ENCODE measurements at places on chromosomes 11 and 22. TPM values are rescaled to one million over a fixed set of nuclear protein-coding genes. Genes with fewer than 3 reads are reported as not detected.

- H3K4me3 ChIP-seq, result no peak overlapping the region
- H3K27ac ChIP-seq, result peak overlapping the region; percentile 30
- peaks cover 13% of the 10 kb centered on the region for H3K27me3 ChIP-seq
- H3K36me3 ChIP-seq, result no peaks in the 10 kb centered on the region
Observed at GRCh38 chr11:69802590-69802989, 16.6 kb downstream of the FGF3 start.

DNA sequence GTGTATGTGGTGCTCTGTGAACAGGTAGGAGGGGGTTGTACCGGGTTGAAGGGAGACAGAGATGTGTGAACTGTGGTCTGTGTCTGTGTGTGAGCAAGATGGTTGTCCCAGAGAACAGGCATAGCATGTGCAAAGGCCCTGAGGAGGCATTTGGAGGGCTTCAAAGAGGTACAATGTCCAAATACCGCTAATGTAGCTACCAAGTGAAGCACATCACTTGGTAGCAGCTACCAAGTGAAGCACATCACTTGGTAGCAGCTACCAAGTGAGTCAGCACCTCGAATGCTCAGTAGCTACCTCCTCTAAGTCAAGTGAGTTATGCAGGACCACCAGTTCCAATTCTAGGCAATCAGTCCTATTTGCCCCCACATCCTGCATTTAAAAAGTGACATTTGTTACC is 72.4 kb downstream of the KIAA1671 start:
- no peaks in the 10 kb centered on the region for H3K36me3 ChIP-seq
- no peaks in the 10 kb centered on the region for H3K4me1 ChIP-seq
- peaks cover 44% of the 10 kb centered on the region for H3K27me3 ChIP-seq

- H3K4me1 ChIP-seq, result peaks cover 52% of the 10 kb centered on the region
- peak overlapping the region; percentile 96 for H3K27ac ChIP-seq
- H3K36me3 ChIP-seq, result no peaks in the 10 kb centered on the region
- peak overlapping the region; percentile 79 for H3K4me3 ChIP-seq
- no peak for DNase-seq
- H3K27me3 ChIP-seq, result no peaks in the 10 kb centered on the region
Observed at GRCh38 chr11:95699631-95700470, 89.7 kb downstream of the FAM76B start.

DNA sequence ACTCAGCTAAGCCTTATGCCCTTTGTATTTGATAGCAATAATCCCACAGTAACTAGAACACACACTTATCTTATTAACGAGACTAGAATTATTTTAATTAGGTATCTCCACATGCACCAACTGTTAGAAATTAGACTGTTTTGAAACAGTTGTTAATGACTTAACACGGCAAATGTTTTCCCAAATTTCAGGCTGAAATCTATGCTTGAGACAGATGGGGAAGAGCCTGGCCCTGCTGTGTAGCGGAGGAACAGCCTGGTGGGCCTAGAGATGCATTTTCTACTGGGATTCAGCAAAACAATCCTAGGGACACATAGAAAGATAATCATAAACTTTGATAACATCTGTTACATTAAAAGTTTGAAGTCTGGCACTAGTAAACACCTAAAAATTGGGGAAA is 273.4 kb downstream of the TTC28 start:
- H3K27me3 ChIP-seq, result no peaks in the 10 kb centered on the region
- no peak overlapping the region for H3K4me3 ChIP-seq
- no peak for DNase-seq
- no peak overlapping the region for H3K27ac ChIP-seq

- no peak overlapping the region for H3K27ac ChIP-seq
- no peaks in the 10 kb centered on the region for H3K27me3 ChIP-seq
- no peak overlapping the region for H3K4me3 ChIP-seq
- no peaks in the 10 kb centered on the region for H3K4me1 ChIP-seq
- H3K36me3 ChIP-seq, result no peaks in the 10 kb centered on the region
Observed at GRCh38 chr11:15927196-15927863, 429.0 kb downstream of the SOX6 start.

DNA sequence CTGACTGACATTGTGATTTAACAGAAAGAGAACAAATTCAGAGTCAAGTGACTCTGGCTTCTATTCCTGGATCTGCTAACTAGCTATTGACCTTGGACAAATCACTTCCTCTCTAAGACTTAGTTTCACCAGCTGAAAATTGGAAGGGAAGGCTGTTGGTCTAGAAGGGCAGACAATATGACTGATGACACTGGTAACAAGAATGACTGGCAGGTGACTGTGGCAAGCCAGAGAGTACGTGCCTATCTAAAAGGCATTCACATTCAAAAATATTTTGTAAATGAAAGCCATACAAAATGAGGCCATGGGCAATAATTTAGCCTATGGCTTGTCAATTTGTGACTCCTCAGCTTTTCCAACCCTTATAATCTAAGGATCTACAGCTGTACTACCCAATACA is 23.5 kb downstream of the SERGEF start:
- no peak overlapping the region for H3K4me3 ChIP-seq
- H3K36me3 ChIP-seq, result peaks cover 22% of the 10 kb centered on the region
- no peaks in the 10 kb centered on the region for H3K4me1 ChIP-seq
- no peak overlapping the region for H3K27ac ChIP-seq

GRCh38 chr11:132099692-132100091 is 729.3 kb downstream of the NTM start:
- no peaks in the 10 kb centered on the region for H3K27me3 ChIP-seq
- no peaks in the 10 kb centered on the region for H3K36me3 ChIP-seq
- no peak overlapping the region for H3K4me3 ChIP-seq
- DNase-seq, result no peak
- no peak overlapping the region for H3K27ac ChIP-seq
- H3K4me1 ChIP-seq, result no peaks in the 10 kb centered on the region

GRCh38 chr11:82854242-82854641 is 46.0 kb downstream of the PRCP start:
- H3K36me3 ChIP-seq, result peaks cover 9% of the 10 kb centered on the region
- H3K4me1 ChIP-seq, result peaks cover 17% of the 10 kb centered on the region
- no peaks in the 10 kb centered on the region for H3K27me3 ChIP-seq
- H3K4me3 ChIP-seq, result no peak overlapping the region

DNA sequence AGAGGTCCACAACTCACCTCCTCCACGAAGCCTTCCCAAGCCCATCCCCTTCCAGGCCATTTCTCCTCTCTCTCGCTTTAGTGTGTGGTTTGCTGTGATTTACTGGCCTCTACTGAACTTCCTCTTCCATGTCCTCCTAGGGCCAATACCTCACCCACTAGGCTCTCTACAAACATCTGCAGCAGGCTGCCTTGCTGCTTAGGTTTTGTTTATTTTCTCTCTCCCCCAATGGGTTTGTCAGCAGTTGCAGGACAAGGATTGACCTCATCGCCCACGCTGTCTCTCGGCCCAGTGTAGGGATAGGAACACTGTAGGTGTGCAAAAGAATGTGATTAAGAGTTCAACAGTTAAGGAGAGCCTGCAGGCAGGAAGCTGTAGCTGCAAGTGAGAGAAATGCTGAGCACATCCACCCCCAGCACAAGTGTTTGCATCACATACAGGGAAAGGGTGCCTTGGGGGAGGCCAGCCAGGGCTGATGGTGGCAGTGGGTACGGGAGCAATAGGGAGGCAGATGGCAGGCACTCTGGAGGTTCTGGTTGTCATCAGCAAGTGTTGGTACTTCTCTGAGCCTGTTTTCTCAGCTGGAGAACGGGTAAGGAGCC is 1.4 kb downstream of the PC start:
- no peak for DNase-seq
- H3K27ac ChIP-seq, result no peak overlapping the region
- no peaks in the 10 kb centered on the region for H3K27me3 ChIP-seq
- peak overlapping the region; percentile 72 for H3K4me3 ChIP-seq
- no peaks in the 10 kb centered on the region for H3K36me3 ChIP-seq

DNA sequence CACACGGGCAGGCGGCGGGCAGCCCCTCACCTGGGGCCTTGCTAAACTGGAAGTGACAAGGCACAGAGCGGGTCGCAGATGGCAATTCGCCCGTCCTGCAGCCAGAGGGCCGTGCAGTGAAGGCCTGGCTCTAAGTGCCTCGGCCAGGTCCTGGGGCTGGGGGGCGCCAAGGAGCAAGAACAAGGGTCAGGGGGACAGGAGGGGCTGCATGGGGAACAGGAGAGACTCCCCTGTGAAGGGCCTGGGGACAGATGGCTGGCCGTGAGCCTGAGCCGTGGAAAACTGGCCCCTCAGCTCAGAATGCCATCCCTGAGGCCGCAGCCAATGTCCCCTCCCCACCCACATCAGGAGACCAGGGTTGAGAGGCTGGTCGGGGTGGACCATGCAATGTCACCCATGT is 60.0 kb downstream of the RTL6 start:
- H3K27ac ChIP-seq, result no peak overlapping the region
- no peaks in the 10 kb centered on the region for H3K4me1 ChIP-seq
- DNase-seq, result no peak

- no peak for DNase-seq
- no peak overlapping the region for H3K4me3 ChIP-seq
- peaks cover 40% of the 10 kb centered on the region for H3K27me3 ChIP-seq
- H3K36me3 ChIP-seq, result no peaks in the 10 kb centered on the region
- H3K27ac ChIP-seq, result no peak overlapping the region
Observed at GRCh38 chr11:70466154-70466553, 67.8 kb downstream of the CTTN start.

DNA sequence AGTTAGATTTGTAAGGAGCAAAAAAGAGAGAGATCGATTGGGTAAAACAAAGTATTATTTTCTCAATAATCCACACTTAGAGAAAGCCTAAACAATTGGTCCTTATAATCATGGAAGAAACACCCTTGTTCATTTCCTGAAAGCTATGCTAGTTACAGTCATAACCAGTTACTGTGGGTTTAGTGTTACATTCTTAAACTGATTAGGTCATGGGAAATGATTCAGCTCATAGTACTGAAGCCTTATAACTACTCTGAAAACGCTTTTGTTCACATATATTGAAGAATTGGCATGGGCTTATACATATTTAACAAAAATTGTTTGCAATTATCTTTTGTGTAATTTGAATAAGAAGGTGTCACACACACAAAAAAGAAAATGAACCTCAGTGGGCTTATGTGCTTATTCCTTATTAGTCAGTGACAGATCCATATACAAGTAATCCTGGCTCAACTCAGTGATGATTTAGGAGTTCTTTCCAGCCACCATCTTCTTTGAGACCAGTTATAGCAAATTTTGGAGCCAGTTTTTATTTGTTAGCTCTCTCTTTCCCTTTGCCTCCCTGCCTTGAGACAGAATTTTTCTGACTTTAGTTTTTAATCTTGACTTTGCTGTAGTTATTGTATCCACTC is 198.5 kb upstream of the CTSC start:
- H3K27me3 ChIP-seq, result peaks cover 1% of the 10 kb centered on the region
- no peak for DNase-seq
- H3K27ac ChIP-seq, result no peak overlapping the region
- no peaks in the 10 kb centered on the region for H3K36me3 ChIP-seq
- no peak overlapping the region for H3K4me3 ChIP-seq

DNA sequence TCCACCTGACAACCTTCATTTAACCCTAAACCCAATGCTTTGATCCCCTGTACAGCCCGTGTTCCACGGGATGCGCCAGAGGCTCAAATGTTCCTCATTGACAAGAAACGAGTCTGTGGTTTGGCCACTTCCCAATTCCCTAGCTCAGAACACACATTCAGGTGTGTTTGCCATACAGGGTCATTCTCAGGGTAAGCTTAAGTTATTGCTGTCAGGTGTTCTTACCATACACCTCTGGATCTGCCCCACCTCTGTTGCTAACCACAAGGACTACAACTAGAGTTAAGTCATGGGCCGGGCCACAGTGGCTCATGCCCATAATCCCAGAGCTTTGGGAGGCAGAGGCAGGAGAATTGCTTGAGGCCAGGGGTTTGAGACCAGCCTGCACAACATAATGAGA is 45.6 kb upstream of the POLD3 start:
- no peaks in the 10 kb centered on the region for H3K36me3 ChIP-seq
- H3K27ac ChIP-seq, result no peak overlapping the region
- no peak overlapping the region for H3K4me3 ChIP-seq
- peaks cover 8% of the 10 kb centered on the region for H3K27me3 ChIP-seq

DNA sequence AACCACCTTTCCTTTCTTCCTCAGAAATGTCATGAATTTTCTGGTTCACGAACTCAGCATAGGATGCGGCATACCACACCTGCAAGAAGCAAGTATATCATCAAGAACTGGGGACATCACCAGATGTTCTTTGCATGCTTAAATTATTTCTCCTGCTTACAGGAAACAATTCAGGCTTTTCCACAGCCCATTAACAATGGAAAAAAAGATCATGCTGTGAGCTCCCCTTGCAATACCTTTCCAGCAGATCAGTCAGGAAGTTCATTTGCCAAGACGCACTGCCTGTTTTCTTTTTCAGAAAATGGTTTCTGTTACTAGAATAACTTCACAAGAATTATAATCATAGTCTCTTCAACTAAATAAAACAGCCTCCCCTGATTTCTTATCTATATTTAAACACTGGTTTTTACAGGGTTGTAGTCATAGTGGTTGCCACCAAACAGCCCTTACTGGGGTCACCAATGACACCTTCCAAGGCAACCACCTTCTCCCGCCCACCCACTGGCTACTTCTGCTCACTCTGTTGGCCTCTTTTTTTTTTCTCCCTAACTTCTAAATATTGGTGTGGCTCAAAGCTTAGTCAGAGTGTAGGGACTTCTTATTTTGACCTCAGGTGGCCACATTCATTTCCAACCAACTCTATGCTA is 42.3 kb upstream of the NFRKB start:
- no peak for DNase-seq
- no peak overlapping the region for H3K27ac ChIP-seq

DNA sequence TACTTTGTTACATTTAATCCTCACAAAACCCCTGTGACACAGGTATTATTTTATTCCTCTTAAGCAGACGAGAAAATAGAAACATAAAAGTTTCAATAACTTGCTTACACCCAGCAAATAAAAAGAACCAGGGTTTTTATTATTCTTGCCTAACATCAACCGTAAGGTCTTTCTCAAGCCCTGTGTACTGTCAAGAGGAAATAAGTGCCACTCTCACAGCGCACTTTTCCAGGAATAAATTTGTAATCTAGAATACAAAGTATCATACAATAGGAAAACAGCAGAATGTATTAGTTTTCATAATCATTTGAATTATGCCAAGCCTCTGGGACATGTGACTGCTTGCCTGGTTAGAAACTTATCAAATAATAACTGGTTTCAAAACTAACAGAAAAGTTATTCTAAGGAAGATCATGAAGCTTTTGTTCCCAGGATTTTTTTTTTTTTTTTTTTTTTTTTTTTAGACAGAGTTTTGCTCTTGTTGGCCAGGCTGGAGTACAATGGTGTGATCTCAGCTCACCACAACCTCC is 7.4 kb downstream of the CCDC34 start:
- no peaks in the 10 kb centered on the region for H3K27me3 ChIP-seq
- H3K4me1 ChIP-seq, result no peaks in the 10 kb centered on the region
- no peak overlapping the region for H3K4me3 ChIP-seq
- no peak for DNase-seq
- H3K27ac ChIP-seq, result no peak overlapping the region

CCDC73 gene
- polyA plus RNA-seq, result not detected

APBB1 gene
- 9.4 TPM for polyA plus RNA-seq

MUC2 gene
- polyA plus RNA-seq, result not detected

DERL3 gene
- 27.2 TPM for polyA plus RNA-seq

KCNJ4 gene
- not detected for polyA plus RNA-seq

LRRC32 gene
- 0.13 TPM for polyA plus RNA-seq

SPI1 gene
- polyA plus RNA-seq, result 74.6 TPM

All from naive B cell (primary cell).